GM03348 (cell line): ENCODE measurements at places on chromosomes 16 and 17.

DNA sequence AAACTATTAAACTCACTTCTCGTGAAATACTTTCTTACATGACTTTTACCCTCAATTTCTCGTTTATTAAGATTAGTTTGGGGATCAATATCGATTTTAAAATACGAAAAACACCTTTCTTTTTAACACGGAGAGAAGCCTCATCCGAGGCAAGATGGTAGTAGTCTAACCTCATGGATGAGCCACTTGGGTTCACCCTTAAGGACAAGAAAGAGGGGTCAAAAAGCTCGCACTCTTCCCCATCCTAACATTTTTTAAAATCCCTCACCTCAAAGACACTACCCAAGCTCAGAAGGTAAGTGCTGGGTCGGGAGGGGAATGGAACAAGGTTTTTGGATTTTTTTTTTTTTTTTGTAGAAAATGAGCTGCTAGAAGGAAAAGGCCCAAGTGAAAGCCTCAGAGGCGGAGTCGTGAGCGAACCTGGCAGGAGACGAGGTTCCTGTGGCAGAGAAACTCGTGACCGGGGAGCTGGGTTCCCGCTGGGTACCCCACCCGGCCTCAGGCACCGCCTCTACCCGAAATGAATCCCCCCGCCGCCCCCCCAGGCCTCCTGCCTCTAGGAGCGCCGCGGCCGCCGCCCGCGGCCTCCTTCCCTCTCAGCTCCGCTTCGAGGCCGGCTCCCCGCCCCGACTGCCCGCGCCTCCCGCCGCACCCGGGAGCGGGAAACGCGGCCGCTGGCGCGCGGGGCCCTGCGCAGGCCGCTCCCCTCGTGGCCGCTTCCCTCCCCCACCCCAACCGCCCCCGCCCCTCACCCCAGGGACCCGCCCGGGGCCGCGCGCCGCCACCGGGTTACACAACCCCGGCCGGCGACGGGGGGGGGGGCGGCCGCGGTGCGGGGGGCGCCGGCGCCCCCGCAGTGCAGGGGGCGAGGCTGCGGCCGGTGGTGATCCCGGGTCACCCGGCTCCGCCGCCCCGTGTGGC lies 1.6 kb downstream of the NUFIP2 start:
- DNase-seq, result peak; percentile 78

DNA sequence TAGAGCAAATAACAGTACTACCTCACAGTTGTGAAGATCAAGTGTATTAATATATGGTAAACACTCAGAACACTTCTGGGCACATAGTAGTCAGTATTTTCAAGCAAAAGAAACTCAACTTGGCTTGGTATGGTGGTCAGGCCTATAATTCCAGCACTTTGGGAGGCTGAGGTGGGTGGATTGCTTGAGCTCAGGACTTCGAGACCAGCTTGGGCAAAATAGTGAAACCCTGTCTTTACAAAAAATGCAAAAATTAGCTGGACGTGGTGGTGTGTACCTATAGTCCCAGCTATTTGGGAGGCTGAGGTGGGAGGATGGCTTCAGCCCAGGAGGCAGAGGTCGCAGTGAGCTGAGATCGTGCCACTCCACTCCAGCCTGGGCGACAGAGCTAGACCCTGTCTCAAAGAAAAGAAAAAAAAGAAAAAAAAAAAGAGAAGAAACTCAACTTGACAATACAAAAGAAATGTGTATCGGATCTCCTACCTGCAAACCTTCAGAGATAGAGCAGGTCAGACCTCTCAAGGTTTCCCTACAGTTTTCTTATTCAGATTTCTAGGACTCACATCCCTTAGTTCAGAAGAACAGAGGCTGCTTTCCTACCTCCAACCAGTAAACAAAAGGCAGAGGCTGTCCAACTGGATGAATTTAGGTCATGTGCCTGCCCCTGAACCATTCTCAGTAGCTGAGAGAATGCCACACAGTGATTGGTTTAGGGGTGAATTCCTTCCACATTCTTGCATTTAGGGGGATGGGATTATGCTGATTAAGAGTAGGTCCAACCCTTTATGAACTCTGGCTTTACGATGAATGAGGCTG lies 1.7 kb upstream of the KPNA2 start:
- DNase-seq, result peak; percentile 29

DNA sequence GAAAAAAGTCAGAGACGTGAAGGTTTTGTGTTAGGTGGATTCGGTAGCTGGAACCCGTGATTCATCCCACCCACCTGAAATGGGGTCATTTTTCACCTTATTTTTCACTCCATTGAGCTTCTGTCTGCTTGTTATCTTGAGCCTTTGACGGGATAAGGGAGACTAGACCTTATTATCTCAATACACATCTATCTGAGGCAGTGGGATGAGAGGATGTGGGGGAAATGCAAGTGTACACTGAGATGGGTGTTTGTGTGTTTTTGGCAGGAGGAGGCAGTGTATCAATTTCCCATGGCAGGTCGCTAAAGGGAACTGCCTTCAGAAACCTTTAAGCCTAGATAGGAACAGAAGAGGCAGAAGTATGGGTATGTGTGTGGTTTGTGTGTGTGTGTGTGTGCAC lies 6.2 kb upstream of the NOG start:
- DNase-seq, result no peak

GRCh38 chr17:43025766-43026537 lies 921 bp downstream of the RND2 start:
- no peak for DNase-seq

- no peak for DNase-seq
These were observed 20.5 kb downstream of the USP7 start for GRCh38 chr16:8943001-8943763.

- no peak for DNase-seq
These were observed 14.2 kb upstream of the KREMEN2 start for GRCh38 chr16:2949705-2950352.

GRCh38 chr16:89958596-89958995 lies 10.0 kb downstream of the DEF8 start:
- DNase-seq, result no peak

DNA sequence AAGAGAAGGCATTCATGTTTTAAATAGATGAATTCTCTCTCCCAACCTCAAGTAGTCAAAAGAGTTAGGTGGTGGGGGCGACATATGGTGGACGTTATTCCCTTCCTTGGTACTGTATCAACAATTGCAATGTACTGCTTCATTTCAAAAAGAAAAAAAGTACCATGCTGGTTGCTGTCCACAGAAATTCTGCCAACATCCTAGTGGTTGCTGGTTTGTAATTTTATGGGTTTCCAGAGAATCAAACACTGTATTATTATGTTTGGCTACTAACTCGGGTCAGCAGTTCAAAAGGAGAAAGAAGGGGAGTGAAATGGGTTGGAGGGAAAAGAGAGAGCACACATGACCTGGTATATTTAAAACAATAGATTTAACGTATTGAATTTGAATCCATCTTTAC lies 61.1 kb upstream of the KCNJ16 start:
- DNase-seq, result no peak

GRCh38 chr17:50708050-50709000 lies 611 bp upstream of the ANKRD40 start:
- peak; percentile 36 for DNase-seq

GRCh38 chr17:77442976-77443747 lies 302.4 kb downstream of the SEC14L1 start:
- no peak for DNase-seq

DNA sequence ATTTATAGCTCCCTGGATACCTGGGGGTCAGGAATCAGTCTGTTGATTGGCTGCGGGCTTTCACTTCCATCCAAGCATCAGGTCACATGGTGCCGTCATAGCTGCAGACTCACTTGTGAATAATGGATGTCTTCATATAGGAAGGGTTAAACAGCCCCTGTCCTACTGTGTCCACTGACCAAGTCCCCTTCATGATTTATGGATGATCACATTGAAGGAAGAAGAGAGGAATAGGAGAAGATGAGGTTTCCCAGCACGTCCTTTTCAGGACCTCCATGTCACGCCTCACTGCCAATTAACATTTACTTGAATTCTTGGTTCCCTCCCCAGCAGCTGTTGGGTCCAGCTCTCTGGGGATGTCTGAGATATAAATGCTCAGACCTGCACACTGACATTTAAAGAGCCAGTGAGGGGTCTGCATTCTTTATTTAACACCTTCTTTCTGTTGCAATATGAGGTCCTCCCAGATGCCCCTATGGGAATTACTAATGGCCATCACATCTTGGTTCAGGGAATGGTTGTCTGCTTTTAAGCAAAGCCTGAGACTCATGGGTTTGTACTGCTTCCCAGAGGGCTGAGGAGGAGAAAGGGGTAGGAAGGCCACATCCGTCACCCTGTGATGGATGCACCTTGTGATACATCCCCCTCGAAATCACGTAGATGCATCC lies 230.6 kb upstream of the HSBP1 start:
- no peak for DNase-seq

GRCh38 chr17:73735245-73735644 lies 91.0 kb upstream of the SDK2 start:
- no peak for DNase-seq

DNA sequence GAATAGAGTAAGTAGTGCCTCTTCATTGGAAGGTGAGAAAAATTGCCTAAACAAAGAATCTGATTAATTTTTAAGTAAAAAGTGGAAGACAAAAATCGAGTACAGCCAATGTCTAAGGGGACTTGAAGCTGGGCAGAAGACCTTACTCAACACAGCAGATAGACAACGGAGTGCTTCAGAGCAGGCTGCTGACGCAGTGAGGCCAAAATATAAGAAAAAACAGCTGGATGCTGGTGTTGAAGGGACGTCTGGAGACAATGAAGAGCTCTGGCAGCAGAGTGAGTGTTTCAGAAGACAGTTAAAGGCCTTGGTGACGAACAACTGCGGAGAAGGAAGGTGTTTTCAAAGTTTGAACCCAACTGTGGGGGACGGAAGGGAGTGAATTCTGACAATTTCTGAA lies 169.8 kb downstream of the MRTFB start:
- DNase-seq, result no peak

DNA sequence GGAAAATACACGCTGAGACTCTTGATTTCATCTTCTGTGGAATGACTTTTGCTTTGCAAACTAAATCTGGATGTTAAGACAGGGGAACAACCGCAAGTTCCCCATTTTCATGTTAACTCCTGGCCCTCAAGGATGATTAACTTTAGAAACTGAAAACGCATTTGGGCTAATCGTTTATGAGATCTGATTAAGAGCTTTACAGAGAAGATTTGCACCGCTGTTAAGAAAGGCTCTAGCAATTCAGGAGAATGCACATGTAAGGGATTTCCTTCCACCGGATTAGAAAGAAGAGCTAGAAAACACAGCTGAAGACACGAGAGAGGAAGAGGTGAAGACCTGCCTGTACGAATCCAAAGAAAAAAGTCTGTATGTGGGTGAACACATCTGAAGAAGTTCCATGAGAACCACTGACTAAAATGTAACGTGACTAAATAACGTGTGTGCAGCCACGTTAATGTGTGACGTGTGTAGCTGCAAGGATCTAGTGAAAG lies 106.4 kb downstream of the YPEL2 start:
- no peak for DNase-seq

GRCh38 chr17:55286681-55287589 lies 22.2 kb downstream of the HLF start:
- no peak for DNase-seq

DNA sequence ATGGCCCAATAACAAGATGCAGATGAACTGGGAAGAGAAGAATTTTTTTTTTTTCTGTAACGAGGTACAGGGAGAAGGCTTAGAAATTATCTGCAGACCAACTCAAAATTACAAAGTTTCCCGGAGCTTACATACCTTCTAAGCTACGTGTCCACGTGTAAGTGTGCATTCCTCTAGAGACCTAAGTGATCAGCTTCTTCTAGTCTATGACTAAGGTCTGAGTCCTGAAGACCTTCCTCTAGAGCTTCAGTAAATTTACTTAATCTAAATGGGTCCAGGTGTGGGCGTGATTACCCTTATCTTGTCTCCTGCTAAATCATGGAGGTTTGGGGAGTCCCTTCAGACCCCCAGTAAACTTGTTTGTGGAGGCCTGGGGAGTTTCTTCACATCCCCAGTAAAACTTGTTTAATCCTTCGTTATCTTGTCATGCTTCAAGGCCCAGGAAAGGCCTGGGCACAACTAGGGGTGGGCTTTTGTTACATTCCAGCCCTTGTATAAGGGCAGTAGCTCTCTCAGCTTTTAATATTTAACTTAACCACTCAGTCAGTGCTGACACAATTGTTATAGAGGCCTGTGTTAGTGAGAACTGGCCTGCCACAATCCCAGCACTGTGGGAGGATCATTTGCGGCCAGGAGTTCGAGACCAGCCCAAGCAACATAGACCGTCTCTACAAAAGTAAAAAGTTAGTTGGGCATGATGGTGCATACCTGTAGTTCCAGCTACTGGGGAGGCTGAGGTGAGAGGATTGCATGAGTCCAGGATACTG lies 342.3 kb downstream of the SNX29 start:
- DNase-seq, result no peak

- DNase-seq, result peak; percentile 90
These were observed 350.9 kb downstream of the FOXL1 start for GRCh38 chr16:86929057-86929871.

GRCh38 chr16:4116325-4117249 lies at the start of gene ADCY9:
Gene ADCY9 (minus strand): TSS chr16:4116442. CDS start chr16:4115442, 1,000 bp downstream.
- DNase-seq, result peak; percentile 99

GRCh38 chr17:15350777-15351477 lies 9.5 kb upstream of the TEKT3 start:
- no peak for DNase-seq

GRCh38 chr17:50319306-50320004 lies 26.5 kb upstream of the XYLT2 start:
- DNase-seq, result no peak

GRCh38 chr17:81842725-81843504 lies 8.1 kb upstream of the PPP1R27 start:
- peak; percentile 31 for DNase-seq

DNA sequence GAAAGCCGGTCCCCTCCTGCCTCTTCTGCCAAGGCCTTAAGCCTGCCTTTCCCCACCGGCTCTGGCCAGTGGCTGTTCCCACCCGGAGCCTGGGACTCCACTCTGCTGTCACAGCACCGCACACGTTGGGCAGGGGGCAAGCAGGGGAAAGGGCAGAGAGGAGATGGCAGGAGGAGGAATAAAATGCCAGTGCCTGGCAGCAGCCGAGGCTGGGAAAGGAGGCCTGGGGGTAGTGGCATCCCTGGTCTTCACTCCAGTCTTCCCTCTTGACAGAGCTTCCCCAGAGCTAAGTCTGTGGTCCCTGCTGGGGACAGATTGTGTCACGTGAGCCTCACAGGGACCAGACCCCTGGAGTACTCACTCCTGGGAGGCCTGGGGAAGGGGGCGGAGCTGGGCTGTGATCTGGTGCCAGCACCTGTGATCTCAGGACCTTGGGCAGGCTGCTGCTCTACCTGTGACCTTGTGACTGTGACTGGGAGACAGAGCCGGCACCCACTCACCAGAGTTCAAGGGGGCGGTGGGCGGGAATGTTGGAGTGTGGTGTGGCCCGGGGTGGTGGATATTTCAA lies 97.2 kb upstream of the GSE1 start:
- peak; percentile 36 for DNase-seq

DNA sequence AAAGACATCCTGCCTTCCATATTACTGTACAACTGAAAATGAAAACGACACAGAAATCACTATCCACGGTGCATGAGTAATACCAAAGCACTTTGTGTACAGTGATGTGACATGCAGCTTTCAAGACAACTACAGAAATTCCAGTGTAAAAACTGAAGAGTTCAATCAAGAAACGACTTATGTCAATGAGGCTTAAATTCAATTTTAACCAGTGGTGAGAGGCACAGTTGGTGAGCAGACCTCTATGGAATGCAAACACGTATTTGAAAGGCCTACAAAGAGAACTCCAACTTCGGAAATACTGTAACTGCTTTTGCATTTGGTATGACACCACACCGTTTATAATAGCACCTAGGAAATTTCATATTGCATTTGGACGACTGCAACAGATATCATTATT lies 87.6 kb downstream of the USP31 start:
- DNase-seq, result no peak

- peak; percentile 78 for DNase-seq
These were observed 1.0 kb downstream of the EEF2K start for GRCh38 chr16:22206842-22207714.
